ENCODE measurements at places on chromosomes 4 and X. TPM values are rescaled to one million over a fixed set of nuclear protein-coding genes. Genes with fewer than 3 reads are reported as not detected.

The ENPEP gene
- total RNA-seq = 0.34 TPM

The CSN1S1 gene
- total RNA-seq = not detected

The RNF175 gene
- not detected for total RNA-seq

The RBM46 gene
- total RNA-seq = not detected

The UGT2B7 gene
- not detected for total RNA-seq

The MND1 gene
- total RNA-seq = 20.3 TPM

The UGT2B17 gene
- total RNA-seq = not detected

- no peak for DNase-seq
These were observed 25.2 kb downstream of the YTHDC1 start for GRCh38 chr4:68324519-68325262.

DNA sequence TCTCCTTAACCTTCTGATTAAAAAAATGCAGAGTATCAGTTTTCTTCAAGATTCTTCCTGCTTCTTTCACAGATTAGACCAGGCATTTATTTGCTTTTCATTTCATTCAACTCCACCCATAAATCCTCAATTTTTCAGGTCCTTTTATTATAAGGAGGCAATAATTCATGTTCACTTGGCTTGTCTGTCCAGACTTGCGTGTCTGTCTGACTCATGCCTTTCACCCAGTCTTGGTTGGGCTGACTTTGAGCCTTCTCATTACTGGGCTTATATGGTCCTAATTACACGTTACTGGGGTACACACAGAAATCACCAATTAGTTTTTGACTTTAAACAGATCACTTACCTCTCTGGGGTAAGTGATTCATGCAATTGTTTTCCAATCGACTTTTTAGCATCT lies 48.8 kb upstream of the GALNT7 start:
- no peak for DNase-seq

DNA sequence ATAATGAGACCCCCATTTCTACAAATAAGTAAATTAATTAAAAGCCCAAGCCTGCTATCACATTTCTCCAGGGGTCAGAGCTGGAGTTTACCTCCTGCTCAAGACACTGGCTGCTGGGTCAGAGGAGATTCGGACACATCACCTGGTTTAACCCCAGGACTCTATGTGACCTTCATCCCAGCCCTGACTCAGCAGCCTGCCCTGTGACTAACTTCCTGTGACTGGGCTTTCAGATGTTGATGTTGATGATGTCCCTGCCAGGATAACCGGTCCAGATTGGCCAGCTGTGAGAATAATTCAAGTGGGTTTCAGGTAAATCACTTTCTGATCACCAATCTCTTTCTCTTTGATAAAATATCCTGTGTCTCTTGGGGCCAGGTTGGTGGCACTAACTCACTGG lies 102.4 kb upstream of the MAML3 start:
- peak; percentile 66 for DNase-seq

GRCh38 chr4:127579821-127580220 lies 52.9 kb upstream of the INTU start:
- no peak for DNase-seq

GRCh38 chr4:40626183-40626990 lies 3.3 kb downstream of the RBM47 start:
- peak; percentile 59 for DNase-seq

DNA sequence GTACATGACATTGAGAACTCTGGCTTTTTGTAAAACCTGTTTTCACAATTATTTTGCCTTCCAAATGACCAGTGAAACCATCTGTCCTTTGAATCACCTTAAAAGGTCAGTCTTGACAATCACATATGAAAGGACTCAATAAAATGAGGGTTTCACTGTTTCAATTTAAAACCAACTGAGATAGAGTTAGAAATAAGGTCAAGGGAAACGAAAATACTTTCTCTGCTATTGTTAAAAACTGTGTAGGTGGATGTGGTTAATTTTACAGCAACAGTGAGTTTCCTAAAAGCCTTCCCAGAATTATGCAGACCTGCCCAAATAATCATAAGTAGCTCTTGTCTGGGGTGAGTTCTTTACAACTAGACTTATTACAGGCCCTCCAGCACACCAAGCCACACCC lies 839.9 kb downstream of the RAB28 start:
- no peak for DNase-seq

- no peak for DNase-seq
These were observed 126.5 kb downstream of the ARSF start for GRCh38 chrX:3167771-3168170.
